Dermis blood vessel endothelial cell (primary cell): ENCODE measurements at places on chromosomes 4 and X.

DNA sequence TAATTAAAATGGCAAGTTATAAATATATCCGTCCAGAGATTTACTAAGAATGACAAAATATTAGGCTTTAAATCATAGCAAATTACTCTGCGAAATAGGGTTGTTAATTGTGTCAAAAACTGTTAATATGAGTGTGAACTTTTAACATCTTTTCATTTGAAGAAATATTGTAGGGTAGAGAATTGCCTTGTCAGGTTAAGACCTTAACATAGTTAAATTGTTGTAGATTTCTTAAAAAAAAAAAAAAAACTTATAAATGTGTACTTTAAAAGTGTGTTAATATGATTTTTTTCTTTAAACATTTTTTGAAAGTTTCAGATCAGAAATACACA lies 107.7 kb upstream of the TLR2 start:
- DNase-seq: no peak

DNA sequence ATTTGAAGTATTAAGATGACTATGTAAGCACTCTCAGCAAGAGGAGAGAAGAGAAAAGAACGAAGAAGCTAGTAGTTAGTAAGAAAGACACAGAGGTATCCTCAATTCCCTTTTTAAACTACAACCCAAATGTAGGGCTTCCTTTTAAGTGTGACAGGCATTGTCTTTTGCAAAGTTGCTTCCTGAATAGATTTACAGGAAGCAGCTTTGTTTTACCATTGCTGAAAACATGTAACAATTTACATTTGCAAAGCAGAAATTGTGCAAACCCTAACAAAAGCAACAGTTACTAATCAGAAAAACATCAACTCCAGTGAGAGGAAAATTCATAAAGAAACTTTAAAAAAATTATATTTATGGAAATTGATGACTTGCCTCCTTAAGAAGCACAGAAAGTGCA lies 96.4 kb downstream of the FAM13A start:
- peak; percentile 44 for DNase-seq

GRCh38 chrX:119118780-119119395 lies 8.7 kb downstream of the KIAA1210 start:
- DNase-seq: peak; percentile 70

- no peak for DNase-seq
Measured at GRCh38 chr4:158671665-158671914, at the start of gene C4orf46. TSS of gene C4orf46 (minus strand) at chr4:158671887. CDS start at chr4:158671801, 86 bp downstream.

- peak; percentile 95 for DNase-seq
Measured at GRCh38 chr4:55008166-55009056, 117.0 kb downstream of the KDR start.

- peak; percentile 64 for DNase-seq
Measured at GRCh38 chr4:60201052-60201673, 999.0 kb upstream of the ADGRL3 start.

DNA sequence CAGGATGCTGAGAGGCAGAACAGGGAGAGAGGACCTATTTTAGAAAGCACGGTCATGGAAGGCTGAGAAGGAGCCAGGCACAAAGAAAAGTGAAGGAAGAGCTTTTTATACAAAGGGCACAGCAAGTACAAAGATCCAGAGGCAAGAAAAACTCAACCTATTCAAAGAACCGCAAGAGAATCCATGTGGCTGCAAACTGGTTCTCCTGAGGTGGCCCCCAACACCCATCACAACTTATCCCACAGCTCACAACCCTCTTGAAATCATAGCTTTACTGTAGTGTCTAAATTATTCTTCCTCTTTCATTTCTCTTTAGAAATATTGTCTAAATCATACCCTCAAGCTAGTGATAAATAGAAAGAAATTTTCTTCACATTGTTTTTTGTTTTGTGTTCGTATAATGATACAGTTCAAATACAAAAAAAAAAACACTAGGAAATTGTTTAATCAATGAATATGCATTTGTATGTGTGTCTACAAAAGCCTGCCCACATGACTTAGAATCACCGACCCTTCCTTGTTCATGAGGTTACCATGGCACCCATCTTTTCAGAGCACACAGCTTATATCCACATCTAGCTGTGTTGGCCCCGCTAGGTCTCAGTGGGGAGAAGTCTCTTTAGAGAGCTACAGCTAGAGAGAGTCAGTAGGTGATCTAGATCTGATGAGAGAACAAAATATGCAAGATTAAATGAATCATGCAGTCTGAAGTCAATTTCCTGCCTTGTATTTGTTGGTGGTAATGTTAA lies 126.9 kb upstream of the DCLK2 start:
- DNase-seq: no peak

GRCh38 chrX:118383120-118383519 lies 37.2 kb downstream of the WDR44 start:
- peak; percentile 24 for DNase-seq

DNA sequence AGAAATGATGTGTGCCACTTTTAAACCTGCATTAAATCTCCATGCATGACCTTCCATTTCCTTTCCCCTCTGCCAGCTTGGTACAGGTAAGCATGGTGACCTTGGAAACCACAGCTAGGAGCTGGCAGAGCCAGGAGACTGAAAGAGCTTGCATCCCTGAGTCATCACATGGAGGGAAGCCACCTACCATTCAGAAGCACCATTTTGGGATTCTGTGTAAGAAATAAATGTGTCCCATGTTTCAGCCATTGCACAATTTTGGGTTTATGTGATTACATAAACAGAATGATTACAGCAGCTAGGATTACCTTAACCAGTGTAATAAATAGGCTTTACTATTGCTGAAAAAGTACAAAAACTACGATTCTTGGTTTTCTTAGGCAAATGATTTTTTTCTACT lies 17.3 kb upstream of the CCDC149 start:
- DNase-seq: no peak

DNA sequence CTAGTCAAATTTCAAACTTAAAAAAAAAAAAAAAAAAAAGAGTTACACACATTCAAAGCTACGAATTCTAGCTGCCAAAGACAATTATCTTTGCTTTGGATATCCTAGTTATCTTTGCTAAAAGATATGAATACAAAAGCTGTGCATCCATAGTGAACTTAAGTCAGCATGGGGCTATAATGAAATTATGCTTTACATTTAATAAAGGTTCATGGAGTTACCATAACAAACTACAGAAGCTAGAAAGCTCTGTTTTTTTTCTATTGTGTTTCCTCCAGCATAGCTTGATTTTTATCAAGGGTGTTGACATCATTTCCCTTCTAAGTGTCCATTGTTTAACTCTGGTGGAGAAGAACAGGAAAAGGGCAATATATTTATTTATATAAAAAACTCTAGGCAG lies 234.1 kb downstream of the ANKRD50 start:
- DNase-seq: peak; percentile 88

DNA sequence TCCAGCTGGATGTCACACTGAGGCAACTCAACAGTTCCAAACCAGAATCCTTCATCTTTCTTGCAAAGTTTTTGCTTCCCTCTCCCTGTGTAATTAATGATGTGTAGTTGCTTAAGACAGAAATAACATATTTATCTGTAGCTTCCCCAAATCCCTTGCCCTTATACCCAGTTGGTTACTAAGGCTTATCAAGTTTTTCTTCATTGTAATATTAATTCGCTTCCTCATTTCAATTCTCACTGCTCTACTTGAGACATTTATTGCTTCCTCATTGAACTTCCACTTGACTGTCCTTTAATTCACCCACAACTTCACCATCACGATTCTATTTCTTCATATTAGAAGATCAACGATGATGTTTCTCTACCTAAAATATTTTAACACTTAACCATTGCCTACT lies 386.6 kb upstream of the CPEB2 start:
- DNase-seq: no peak

GRCh38 chr4:8443801-8444200 lies 3.2 kb downstream of the TRMT44 start:
- no peak for DNase-seq

DNA sequence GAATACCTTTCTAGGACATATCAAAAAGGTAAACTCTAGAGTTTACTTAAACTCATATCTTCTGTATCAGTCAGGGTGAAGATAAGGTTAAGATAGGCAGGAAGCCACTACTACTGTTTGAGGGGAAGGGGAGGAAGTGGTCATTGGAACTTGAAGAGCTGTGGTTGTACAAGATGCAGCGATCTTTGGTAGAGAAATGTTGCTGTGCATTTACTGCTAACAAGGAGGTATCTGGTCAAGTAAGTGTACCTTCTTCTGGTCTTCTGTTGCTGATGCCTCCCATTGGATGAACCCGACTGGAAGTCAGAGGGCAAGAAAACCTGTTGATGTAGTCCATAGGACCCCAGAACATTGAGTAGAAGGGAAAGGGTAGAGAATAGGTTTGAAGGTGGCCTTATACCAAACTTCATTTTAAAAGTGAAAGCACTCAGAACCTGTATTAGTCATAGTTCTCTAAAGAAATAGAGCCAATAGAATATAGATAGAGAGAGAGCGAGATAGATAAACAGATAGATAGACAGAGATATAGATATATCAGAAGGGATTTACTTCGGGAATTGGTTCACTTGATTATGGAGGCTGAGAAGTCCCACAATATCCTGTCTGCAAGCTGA lies 47.9 kb upstream of the TSPAN5 start:
- no peak for DNase-seq

- DNase-seq: no peak
Measured at GRCh38 chr4:84167093-84167492, 332.0 kb downstream of the NKX6-1 start.

DNA sequence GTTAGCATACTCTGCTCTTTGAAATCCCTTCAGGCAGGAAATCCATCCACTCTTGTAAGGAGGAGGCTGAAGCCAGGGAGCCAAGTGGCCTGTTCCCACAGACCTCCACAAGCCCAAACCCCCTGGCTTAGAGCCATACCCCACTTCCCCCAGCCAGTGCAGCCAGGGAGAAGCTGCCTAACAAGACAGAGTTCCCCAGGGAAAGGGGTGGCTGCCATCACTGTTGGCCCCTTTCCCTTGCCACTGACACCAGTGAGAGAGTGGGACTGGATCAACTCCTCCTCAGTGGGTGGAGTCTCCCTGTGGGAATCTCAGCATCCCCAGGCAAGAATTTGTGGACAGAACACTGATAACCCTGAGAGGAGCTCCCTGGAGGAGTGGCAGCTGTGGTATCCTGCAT lies 389.4 kb downstream of the PABPC4L start:
- DNase-seq: no peak

- peak; percentile 6 for DNase-seq
Measured at GRCh38 chrX:140050906-140051305, 85.6 kb upstream of the CXorf66 start.
